Sigmoid colon (tissue), 7 donors: ENCODE measurements at places on chromosomes 16 and 17. TPM values are rescaled to one million over a fixed set of nuclear protein-coding genes. Genes with fewer than 3 reads are reported as not detected.

Gene RHBDL1
- not detected for total RNA-seq

Gene USP6
- not detected for total RNA-seq

Gene TMEM94
- total RNA-seq, result 33.5 TPM

Gene HBA2
- 3.7 TPM for total RNA-seq

Gene AANAT
- not detected for total RNA-seq

GRCh38 chr17:12631076-12631475 is 34.6 kb upstream of the MYOCD start:
- H3K4me1 ChIP-seq, result peaks cover 6% of the 10 kb centered on the region
- no peaks in the 10 kb centered on the region for H3K36me3 ChIP-seq
- no peak overlapping the region for H3K4me3 ChIP-seq
- no peaks in the 10 kb centered on the region for H3K27me3 ChIP-seq

DNA sequence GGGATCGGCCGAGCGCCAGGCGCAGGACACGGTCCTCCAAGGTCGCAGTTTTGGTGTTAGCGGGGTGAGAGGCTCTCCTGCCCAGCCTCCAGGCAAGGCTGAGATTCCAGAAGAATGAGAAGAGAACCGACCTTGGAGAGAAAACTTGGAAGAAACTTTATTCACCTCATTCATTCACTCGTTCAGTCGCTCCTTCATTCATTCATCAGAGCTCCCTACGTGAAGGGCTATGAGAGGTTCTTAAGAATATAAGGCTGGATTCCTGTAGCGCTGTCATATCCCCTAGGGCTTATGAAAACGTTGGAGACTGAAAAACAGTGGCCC is 991 bp upstream of the MYH10 start:
- peak overlapping the region; percentile 79 for H3K4me3 ChIP-seq
- H3K4me1 ChIP-seq, result peaks cover 11% of the 10 kb centered on the region
- H3K36me3 ChIP-seq, result no peaks in the 10 kb centered on the region
- H3K27me3 ChIP-seq, result no peaks in the 10 kb centered on the region
- no peak for DNase-seq

DNA sequence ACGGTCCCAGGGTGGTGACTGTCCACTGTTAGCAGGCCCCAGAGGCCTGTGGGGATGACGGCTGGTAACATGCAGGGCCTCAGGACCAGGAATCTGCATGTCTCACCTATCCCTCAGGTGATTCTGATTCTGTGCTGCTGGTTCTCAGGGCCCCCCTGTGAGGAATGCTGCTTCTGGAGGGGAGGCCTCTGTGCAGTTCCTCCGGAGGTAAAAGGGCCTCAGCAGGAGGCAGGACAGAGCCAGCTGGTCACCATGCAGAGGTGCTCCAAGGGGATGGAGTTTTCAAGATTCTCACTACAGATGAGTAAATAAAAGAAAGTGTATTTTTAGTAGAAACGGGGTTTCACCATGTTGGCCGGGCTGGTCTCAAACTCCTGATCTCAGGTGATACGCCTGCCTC is 33.8 kb downstream of the CLEC16A start:
- no peak overlapping the region for H3K27ac ChIP-seq
- no peaks in the 10 kb centered on the region for H3K27me3 ChIP-seq
- DNase-seq, result no peak
- H3K4me3 ChIP-seq, result no peak overlapping the region
- peaks cover 22% of the 10 kb centered on the region for H3K4me1 ChIP-seq
- no peaks in the 10 kb centered on the region for H3K36me3 ChIP-seq

- H3K4me3 ChIP-seq, result no peak overlapping the region
- peaks cover 15% of the 10 kb centered on the region for H3K4me1 ChIP-seq
- no peaks in the 10 kb centered on the region for H3K36me3 ChIP-seq
- no peak for DNase-seq
- no peak overlapping the region for H3K27ac ChIP-seq
Observed at GRCh38 chr17:17532991-17533390, 36.8 kb upstream of the RASD1 start.

DNA sequence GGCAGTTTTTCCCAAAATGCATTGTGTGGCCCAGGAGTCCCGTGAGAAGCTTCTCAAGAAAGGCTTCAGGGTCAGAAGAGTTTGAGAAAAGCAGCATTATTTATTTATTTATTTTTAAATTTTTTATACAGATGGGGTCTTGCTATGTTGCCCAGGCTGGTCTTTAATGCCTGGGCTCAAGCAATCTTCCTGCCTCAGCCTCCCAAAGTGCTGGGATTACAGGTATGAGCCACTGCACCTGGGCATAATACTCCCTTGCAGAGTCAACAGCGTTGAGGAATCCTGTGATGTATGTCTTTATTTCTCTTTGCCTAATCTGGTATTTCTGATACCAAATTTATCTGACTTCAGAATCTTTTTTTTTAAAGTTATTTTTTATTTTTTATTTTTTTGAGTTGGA is 15.2 kb downstream of the LAT start:
- H3K27ac ChIP-seq, result no peak overlapping the region
- H3K4me3 ChIP-seq, result no peak overlapping the region
- H3K4me1 ChIP-seq, result no peaks in the 10 kb centered on the region
- H3K36me3 ChIP-seq, result no peaks in the 10 kb centered on the region
- no peaks in the 10 kb centered on the region for H3K27me3 ChIP-seq

DNA sequence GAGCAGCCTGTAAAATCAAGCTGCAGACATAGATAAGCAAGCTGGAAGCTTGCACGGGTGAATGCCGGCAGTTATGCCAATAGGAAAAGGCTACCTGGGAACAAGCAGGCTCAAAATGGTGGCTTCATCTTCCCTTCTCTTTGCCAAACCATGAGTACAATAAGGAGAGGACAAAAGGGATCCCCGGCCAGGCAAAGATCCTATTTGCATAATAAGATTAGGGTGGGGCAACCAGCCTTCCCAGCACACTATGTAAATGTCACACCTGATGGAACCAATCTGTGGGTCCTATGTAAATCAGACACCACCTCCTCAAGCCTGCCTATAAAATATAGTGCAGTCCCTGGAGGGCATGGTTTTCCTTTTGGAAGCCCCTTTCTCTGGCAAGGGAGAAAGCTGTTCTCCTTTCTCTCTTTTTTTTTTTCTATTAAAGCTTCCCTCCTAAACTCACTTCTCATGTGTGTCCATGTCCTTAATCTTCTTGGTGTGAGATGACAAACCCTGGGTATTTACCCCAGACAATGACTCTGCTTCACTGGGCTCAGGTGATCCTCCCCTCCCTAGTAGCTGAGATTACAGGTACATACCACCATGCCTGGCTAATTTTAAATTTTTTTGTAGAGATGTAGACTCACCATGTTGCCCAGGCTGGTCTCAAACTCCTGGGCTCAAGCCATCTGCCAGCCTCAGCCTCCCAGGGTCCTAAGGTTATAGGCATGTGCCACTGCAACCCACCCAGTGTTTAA is 44.2 kb downstream of the PSMD12 start:
- no peaks in the 10 kb centered on the region for H3K4me1 ChIP-seq
